ENCODE measurements at places on chromosomes 6 and 20.
A peak's percentile ranks its signal among the peaks of the same experiment; 100 is the strongest.

DNA sequence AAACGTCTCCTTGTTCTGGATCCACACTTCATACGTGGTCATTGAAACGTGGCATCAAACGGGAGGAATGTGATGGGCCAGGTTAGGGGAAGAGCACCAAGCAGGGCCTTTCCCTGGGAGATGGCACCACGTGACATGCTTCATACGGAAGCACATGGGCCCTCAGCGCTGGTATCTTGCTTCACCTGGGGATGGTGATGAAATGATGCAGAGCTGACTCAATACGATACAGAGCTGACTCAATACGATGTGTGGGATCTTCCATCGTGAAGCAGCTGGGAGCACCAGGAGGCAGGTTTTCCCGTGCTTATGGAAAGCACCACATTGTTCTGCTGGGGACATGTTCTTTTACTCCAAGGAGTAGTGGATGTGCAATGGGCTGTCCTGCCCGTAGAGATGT is 22.5 kb upstream of the TAGAP start:
- DNase-seq, result no peak

DNA sequence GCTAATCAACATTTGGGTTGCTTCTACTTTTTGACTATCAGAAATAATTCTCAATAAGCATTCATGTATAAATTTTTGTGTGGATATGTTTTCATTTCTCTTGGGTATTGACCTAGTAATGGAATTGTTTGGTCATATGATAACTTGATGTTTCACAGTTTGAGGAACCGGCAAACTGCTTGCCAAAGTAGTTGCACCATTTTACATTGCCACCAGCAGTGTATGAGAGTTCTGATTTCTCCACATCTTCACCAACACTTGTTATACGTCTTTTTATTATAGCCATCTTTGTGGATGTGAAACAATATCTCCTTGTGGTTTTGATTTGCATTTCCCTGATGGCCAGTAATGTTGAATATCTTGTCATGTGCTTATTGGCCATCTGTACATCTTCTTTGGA is 42.6 kb upstream of the TGM2 start:
- no peak for DNase-seq

DNA sequence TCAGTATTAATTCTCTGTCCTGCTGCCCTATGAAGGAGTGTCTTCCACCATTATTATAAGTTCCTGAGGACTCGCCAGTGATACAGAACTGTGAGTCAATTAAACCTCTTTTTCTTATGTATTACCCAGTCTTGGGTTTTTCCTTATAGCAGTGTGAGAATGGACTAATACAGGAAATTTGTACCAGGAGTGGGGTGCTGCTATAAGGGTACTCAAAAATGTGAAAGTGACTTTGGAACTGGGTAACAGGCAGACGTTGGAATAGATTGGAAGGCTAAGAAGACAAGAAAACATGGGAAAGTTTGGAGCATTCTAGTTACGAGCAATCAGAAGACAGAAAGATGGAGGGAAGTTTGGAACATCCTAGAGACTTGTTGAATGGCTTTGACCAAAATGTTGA is 616.7 kb upstream of the EPHA7 start:
- no peak for DNase-seq

- DNase-seq, result no peak
These were observed 273.4 kb downstream of the KIF16B start for GRCh38 chr20:16299897-16300296.

GRCh38 chr20:61659994-61660346 is 405.7 kb downstream of the TAF4 start:
- no peak for DNase-seq

- DNase-seq, result peak; percentile 22
These were observed 104.1 kb upstream of the SLC35B3 start for GRCh38 chr6:8539453-8539852.

- DNase-seq, result no peak
These were observed 689 bp upstream of the PFDN4 start for GRCh38 chr20:54207053-54207742.

- DNase-seq, result no peak
These were observed 476 bp upstream of the BCKDHB start for GRCh38 chr6:80105972-80106417.

GRCh38 chr20:39775110-39775509 is 813.0 kb downstream of the DHX35 start:
- DNase-seq, result no peak

Measured in NCI-H2171 treated with DMSO at 0.1 percent for 48 hours (cell line).